ENCODE measurements at places on chromosomes 5 and 9.

DNA sequence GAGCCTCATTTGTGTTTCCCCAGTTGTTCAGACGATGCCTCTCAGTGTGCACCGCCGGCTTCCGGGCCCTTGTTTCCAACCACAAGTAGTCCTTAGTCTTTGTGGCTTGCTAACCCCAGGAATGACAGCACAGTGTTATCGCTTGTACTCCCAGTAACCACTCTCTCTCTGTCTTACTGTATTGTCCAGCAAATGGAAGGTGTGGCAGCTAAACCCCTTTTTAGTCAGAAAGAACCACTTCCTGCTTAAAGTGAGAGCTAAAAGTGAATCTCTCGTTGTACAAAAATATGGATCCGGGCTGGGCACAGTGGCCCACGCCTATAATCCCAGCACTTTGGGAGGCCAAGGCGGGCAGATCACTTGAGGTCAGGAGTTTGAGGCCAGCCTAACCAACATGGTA, 61.3 kb downstream of the ENC1 start:
- DNase-seq, result no peak

DNA sequence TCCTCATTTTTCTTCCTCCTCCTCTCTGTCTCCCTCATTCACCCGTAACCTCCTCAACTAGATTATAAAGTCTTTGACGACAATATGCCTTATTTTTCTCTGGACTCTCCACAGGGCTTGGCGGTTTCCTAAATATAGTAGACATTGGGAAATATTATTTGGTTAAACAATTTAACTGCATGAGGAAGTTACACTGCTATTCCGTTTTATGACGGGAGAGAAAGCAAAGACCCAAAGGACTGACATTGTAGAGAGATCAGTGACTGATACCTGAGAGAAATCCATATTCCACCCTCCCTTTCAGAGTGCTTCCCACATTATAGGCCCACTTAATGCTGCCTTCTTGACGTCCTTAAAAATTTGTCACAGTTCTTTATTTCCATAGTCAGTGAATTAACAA, 51.2 kb downstream of the GDA start:
- DNase-seq, result no peak

DNA sequence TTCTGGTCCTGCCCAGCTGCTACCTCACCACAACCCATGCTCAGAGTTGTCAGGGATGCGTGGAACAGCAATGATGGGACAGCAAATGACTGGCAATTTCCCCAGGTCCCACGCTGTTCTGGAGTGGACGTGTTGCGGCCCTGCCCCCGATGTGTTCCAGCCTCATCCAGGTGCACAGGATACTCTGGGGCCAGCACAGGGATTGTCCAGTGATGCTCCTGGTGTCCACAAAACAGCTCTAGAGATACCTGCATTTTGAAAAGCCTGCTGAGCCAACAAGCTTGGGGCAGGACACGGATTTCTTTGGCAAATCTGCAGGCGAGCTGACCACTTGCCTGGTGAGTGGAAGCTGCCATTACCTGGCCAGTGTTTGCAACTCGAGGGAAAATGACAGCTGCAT, 88.7 kb downstream of the ANKRD33B start:
- DNase-seq, result no peak

- no peak for DNase-seq
Observed at GRCh38 chr5:389891-390622, 52.9 kb upstream of the EXOC3 start.

DNA sequence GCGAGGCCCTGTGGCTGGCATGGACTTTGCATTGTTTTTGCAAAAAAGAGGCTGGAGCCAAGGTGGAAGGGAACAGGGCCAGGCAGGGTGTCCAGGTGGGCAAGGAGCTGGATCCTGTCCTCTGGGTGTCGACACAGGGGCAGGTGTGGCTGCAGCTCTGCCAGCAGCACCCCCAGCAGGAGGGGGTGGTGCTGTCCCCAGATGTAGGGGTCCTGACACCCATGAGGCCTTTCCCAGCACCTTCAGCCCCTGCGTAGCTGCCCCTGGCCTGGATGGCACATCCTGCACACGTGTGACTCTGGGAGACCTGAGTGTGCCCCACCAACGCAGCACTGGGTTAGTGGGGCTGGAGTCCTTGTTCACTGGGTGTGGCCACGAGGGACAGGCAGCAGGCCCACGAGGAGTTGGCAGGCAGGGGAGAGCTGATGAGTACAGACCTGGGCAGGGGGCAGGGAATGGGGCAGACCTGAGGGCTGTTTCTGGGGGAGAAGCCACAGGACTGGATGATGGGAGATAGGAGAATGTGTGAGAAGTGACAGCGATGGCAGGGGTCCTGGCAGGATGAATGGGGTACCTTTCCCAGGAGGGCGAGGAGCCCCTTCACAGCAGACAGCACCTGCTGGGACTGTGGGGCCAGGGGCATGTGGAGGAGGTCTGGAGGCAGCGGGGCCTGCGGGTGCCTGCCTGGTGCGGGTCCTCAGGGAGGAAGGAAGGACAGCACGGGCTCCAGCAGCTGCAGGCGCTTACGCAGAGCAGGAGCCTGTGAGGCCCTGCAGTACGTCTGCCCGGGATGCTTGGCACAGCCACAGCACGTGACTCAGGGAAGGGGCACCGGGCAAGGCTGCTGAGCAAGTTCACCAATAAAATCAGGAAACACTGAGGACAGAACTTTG, 3.6 kb upstream of the RASGEF1C start:
- DNase-seq, result no peak

- DNase-seq, result no peak
Observed at GRCh38 chr9:93156475-93157008, 22.5 kb upstream of the NINJ1 start.

GRCh38 chr9:70262366-70262765, 3.6 kb downstream of the SMC5 start:
- DNase-seq, result no peak

- DNase-seq, result peak; percentile 34
Observed at GRCh38 chr5:153445875-153446579, 44.4 kb upstream of the GRIA1 start.

DNA sequence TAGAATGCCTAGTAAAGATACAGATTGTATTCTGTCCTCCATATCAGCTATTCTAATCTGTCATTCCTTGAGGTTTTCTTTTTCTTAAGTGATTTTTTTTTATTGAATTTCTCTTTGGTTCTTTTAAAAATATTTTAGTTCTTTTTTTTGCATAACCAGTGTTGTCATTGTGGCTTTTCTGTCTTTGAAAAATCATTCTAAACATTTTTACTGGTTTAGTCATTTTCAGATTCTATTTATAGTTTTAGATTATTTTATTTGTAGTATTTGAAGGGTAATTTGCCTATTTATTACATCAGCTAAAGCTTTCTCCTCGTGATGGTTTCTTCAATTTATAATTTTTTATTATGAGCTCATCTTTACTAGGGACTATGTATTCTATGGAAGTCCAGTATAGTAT, 78.1 kb downstream of the NDUFAF2 start:
- no peak for DNase-seq
